Muscle of arm (tissue), 14 donors: ENCODE measurements at places on chromosomes 2 and 18. TPM values are rescaled to one million over a fixed set of nuclear protein-coding genes. Genes with fewer than 3 reads are reported as not detected.

The CROCC2 gene
- polyA plus RNA-seq, result 0.29 TPM

The TMEM37 gene
- 13.3 TPM for polyA plus RNA-seq

The GPAT2 gene
- polyA plus RNA-seq, result 8.2 TPM

The NCKAP1 gene
- polyA plus RNA-seq, result 106 TPM

The TRABD2A gene
- polyA plus RNA-seq, result 0.69 TPM
